IPS-NIHi11 (cell line): ENCODE measurements at places on chromosomes 3 and 15.

- DNase-seq, result no peak
These were observed 58.5 kb downstream of the RPL22L1 start for GRCh38 chr3:170811515-170811914.

DNA sequence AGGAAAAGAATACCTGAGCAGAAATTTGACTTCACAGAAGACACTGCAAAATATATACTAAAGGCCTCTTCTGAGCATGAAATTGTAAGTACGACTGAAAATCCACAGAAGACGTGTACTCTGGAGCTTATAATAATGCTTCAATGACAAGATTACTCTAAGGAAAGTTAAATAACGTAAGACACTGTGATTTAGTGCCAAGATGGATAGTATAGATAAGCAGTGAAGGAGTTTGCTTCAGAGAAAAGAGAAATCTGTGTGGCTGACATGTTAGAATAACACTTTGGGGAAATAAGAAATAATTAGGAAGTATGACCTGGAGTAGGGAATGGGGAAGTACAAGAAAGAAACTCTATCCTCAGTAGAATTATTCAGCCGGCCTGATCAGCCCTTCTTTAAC, 28.9 kb downstream of the ALDH1A2 start:
- DNase-seq, result no peak

- DNase-seq, result no peak
These were observed 938.4 kb upstream of the SEMA6D start for GRCh38 chr15:46778876-46779275.

DNA sequence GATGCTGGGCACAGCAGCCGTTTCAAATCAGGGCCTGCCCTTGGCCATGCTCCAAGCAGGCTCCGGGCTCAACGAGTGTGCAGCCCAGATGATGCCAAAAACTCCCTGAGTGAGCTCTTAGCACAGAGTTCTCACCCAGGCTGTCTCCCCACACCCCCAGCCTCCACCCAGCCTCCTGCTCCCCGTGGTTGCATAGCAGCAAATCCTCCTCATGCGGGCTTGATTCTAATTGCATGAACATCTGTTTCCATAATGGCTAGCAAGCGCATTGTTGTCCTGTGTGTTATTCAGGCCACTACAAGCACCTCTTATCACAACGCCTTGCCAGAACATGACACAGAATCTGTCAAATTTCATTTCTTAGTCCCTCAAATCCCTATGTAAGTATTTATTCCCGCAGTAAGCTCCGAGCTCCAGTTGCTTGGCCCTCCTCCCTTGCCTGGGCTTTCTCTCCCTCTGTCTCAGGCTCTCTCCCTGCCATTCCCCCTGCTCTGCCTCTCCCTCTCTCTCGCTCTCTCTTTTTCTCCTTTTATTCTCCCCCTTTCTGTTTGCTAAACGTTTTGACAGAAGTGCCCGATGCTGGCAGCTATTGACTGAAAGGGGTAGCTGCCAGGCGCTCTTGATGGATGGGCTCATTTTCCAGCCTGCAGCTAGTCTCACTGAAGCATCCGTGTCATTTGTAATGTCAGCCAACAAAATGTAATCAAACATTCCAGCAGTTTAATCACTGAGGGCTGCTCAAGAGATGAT, 306.5 kb downstream of the IL20RB start:
- DNase-seq, result no peak

DNA sequence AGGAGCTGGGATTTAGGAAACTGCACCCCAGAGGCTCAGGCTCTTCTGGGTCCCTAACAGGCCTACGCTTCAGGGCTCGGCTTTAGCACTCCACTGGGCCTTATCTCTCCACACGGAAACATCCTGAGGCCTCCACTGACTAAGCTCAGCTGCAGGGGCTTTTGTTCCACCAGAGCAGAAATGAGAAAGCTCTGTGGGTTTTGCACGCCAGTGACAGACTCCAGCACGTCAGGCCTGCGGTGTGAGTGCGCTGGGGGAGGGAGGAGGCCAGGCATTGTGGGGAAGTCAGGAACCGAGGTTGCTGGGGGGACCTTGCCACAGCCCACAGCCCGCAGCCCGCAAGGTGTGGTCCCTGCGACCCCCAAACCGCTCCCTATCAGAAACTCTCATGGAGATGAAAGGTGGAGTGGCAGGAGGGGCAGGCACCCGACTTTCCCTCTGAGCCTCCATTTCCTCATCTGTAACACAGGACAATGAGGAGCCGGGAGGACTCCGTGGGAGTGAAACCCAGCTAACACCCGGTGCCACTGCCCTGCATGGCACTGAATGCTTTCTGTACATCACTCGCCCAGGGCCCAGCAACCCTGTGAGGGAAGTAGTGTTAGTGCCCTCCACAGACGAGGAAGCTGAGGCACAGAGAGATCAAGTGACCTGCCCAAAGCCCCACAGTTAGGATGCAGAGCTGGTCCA, 106.5 kb downstream of the TPRA1 start:
- DNase-seq, result no peak

GRCh38 chr15:62142736-62143135, 22.3 kb downstream of the C2CD4B start:
- DNase-seq, result peak; percentile 18

GRCh38 chr3:102223132-102223531, 211.7 kb upstream of the ZPLD1 start:
- no peak for DNase-seq

DNA sequence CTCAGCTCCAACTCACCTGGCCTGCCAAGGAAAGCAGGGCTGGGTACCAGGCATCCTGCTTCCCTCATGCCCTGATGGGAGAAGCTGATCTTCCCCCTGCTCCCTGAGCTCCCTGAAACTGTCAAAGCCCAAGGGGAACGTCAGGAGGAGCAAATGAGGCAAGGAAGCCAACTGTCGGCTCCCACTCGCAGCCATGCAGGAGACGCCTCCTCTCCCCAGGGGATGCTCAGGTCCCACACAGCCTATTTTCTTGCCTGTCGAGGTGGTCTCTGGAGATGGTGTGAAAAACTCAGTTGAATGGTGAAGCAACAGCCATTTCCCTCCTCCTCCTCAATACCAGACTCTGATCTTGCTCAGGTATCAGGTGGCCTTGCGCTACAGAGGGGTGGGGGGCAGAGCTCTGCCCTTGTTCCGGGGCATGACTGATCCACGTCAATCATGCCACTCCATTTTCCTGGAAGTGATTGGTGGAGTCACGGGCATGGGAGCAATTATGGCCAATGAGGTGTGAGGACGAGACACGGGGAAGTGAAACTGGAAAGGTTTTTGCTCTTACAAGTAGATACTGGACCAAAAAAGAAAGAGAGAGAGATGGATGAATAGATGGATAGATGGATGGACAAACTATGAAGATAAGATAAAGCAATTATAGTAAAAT, 58.2 kb downstream of the SLC6A1 start:
- no peak for DNase-seq

DNA sequence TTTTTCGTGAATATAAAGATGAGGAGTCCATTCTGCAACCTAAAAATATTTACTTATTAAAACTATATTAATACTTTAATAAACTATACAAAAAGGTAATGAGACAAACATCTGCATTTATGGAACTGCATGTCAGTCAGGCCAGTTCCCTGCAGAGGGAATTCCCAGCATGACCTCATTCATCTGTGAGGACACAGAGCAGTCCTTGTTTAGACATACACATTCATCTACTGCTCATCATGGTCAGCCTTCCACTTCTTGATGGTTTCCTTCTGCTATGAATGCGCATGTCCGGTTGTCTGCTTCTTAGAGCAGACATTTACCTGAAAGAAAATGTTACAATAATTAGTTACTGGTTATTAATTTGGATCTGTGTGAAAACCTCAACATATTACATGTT, 3.3 kb upstream of the ACTR8 start:
- no peak for DNase-seq
